Type B pancreatic cell (in vitro differentiated cells): ENCODE measurements at places on chromosomes 3 and 15.
A peak's percentile ranks its signal among the peaks of the same experiment; 100 is the strongest.

DNA sequence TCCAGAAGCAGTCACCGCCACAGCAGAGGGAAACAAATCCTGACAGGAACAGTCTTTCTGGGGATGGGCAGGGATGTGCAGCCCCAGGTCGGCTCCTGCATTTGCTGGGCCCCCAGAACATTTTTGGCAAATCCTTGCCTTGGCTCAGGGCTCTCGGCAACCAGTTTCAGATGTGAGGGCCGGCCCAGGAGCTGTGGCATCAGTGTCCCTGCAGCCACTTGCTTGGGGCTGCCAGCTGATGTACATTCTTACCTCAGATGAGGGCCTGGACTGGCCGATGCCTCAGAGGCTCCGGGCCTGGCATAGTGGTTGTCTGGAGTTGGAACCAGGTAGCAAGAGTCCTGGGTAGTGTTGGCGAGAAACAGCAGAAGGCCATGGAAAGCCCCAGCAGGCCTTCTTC, 4.2 kb downstream of the CYB561D2 start:
- no peak for DNase-seq

- DNase-seq = no peak
Observed at GRCh38 chr3:14780927-14781507, 37.7 kb upstream of the FGD5 start.

DNA sequence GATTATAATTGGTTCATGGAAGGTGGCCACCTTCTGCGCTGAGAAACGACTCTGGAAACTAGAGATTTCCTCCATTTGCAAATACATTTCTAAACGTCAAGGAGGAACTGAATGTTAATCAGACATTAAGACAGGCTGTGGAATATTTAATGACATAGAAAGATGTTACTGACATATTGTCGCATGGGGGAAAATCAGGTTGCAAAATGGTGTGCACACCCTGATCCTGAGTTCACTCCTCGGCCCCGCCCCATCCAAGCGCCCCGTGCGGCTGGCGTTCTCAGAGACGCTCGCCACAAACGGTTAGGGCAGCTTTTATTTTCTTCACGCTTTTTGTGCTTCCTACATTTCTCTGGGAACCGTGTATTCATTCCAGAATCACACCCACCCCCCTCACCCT, 10.7 kb downstream of the H1-8 start:
- DNase-seq = no peak

DNA sequence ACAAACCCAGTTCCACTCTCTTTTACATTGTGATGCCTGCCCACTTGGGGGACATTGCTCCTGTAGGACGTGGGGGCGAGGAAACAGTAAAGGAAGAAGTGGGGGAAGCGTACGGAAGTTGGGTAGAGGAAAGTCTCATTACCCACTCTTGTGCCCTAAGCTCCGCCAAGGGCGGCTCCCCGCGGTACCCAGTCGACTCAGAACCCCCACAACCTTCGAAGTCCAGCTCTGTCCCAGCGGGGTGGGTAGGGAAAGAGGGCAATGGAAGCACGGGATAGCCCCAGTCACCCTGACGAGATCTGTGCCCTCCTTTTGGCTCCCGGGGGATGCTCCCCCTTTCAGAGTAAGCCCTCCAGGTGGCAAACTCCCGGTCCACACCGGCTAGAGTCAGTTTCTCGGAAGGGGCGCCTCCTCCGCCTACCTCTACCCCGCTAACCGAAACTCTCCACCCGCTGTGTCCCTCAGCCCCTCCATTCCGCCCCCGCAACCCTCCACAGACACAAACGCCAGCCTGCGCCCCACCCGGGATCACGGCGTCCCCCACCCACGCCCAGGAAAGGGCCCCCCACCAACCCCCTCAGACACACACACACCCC, 527 bp downstream of the CSNK1G1 start:
- no peak for DNase-seq

GRCh38 chr3:122186372-122186771, 2.9 kb downstream of the CASR start:
- DNase-seq = no peak

GRCh38 chr3:100754563-100755334, 45.5 kb downstream of the TFG start:
- DNase-seq = no peak

DNA sequence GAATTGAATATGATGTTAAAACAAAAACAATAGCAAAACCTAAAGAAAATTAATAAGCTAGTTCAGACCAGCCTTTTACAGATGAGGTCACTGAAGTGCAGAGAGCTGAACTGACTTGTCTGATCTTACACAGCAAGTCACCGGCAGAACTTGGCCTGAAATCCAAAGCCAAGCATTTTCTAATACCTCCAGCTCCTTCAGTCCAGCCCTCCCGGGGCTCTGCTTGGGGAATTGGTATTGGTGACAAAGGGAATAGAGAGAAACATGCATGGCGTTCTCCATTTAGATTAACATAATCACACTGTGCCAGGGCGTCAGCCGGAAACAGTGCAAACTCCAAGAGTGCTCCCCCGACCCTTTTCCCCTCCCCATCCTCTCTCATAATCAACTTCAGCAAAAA, 14.1 kb upstream of the ZSCAN2 start:
- peak; percentile 34 for DNase-seq

GRCh38 chr3:34675383-34676120, 877.1 kb downstream of the PDCD6IP start:
- no peak for DNase-seq

DNA sequence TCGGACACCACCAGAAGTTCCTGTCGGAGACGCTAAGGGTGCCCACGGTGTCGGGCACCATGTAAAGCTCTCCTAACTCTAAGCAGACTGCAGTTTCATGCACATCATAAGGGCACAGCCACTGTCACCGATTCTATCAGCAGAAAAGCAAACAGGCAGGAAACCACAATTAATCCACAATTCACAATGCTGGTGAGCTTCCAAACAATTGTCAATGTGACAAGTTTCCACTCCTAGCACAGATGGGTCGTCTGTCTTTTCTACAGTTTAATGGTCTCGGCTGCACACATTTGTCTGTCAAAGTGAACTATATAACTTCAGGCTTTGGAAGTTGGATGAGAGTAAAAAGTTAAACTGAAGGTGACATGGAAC, 8.8 kb upstream of the OCA2 start:
- no peak for DNase-seq

GRCh38 chr3:170076715-170077238, 39.0 kb downstream of the GPR160 start:
- DNase-seq = no peak

GRCh38 chr3:55481744-55482495, 5.2 kb downstream of the WNT5A start:
- no peak for DNase-seq

- DNase-seq = no peak
Observed at GRCh38 chr3:51024765-51025632, 350.3 kb downstream of the DOCK3 start.

GRCh38 chr3:71463617-71464016, 119.9 kb downstream of the FOXP1 start:
- DNase-seq = no peak

DNA sequence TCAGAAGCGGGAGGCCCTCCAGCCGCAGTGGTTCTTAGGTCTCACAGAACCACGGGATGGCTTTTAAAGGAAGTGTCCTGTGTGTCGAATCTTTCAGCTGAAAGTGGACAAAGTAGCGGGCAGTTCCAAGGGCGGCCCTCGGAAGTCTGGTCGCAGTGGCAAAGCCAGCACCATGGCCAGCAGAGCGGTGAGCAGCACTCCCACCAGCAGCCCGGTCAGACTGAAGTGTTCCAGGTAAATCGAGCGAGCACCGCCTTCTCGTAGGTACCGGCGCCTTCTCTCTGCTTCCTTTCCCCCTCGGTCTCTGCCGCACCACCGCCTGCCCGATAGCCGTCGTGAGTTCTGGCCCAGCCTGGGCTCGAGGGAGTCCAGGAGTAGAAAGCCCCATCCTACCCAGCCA, 103.6 kb upstream of the ABHD17C start:
- DNase-seq = no peak

GRCh38 chr3:67688231-67688630, 33.8 kb upstream of the SUCLG2 start:
- DNase-seq = no peak

DNA sequence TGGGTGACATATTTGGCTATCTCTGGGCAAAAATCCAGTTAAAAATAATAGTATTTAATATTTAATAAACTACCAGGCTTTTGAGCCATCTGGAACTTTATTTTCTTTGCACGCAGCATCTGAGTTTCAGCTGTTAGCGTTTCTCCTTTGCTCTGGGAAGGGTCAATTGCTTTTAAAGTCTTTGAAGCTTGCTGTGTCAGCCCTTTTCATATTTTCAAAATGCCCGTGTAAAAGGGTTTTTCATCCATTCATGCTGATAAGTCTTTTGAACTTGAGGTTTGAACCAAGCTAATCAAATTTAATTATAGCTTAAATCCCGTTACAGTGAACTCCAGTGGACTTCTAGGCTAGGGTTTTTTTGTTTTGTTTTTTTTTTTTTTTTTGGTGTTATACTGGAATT, 79.1 kb downstream of the SLC25A26 start:
- DNase-seq = no peak

DNA sequence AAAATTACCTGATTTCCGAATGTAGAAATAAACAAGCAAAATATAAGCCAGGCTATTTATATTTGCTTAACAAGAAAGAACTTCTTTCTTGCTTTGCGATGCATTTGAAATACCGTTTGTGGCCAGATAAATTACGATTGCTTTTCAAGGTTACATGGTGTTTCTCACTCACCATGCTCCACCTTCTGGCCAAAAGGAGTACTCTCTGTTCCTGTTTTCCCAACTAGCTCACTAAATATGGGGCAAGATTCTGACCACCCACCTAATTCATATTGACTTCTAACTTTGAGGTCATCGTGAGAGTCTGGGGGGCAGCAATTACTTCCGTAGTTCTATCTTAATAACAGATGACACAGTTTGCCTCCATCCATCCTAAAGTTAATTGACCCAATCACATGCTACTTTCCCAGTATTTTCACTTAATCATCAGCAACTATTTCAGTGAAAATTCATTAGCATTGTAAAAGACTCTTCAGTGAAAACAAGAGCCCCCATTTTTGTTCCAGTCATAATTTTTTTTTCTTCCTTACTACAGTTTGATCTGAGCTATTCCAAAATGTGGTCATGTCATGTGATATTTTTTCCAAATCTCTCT, 25.9 kb downstream of the ACP3 start:
- DNase-seq = no peak

- no peak for DNase-seq
Observed at GRCh38 chr3:2082871-2083480, 15.7 kb upstream of the CNTN4 start.

DNA sequence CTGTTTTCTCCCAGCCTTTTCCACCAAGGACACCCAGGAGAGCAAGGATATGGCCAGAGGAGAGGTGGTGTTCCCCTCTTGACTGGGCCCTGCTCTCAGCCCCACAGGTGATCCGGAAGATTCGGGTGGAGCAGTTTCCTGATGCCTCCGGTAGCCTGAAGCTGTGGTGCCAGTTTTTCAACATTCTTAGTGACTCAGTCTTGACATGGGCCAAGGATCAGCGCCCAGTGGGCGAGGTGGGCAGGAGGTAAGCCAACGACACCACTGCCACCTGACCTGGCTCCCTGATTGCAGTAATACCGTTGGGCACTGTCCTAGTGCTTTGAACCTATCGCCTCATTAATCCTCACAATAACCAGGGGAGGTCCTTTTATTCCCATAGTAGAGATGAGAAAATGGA, 25.3 kb upstream of the SLC28A1 start:
- DNase-seq = no peak

DNA sequence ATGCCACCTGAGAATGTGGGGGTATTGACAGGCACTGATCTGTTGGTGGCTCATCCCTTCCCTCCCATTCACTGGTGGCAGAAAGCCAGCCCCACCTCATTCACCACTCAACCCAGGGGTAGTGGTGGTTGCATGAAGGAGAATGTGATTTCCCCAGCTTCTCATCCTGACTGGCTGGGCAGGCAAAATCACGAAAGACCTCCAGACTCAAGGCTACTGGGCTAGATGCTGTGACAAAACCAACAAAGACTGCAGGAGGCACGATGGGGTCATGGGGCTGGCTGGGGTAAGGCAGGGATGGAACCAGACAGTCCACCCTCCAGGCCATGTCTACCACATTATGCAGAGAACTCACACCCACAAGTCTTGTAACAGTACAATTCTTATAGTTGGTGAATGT, 33.9 kb downstream of the FSTL1 start:
- no peak for DNase-seq

- DNase-seq = no peak
Observed at GRCh38 chr3:170494766-170495165, 76.1 kb downstream of the CLDN11 start.

DNA sequence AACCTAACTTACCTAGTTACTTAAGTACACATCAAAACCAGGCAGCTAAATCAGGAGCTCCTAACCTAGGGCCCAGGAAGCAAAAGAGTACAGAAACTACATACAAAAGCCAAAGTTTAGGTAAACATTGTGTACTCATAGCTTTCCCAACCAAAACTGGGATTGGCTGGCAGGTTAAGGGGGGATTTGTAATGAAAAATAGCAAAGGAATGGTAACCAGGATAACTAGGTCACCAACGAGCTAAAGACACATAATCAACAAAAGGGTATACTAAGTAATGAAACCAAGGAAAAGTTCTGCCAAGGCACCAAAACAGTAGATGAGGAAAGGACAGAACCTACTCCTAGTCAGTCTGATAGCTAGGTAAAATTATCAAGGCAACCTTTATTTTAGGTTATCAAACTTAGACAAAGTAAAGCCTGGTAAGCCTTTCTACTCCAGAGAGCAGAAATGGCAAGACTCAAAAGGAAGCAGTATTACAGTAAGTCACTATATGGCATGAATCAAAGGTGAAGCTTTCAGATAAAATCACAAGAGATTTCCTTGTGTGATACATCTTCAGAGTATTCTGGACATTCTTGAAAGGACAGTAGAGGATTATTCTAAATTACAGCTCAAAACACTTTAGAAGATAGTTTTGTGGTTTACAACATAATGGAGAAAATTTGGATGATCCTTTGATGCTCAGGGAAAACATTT, 10.2 kb downstream of the TRA2B start:
- no peak for DNase-seq

DNA sequence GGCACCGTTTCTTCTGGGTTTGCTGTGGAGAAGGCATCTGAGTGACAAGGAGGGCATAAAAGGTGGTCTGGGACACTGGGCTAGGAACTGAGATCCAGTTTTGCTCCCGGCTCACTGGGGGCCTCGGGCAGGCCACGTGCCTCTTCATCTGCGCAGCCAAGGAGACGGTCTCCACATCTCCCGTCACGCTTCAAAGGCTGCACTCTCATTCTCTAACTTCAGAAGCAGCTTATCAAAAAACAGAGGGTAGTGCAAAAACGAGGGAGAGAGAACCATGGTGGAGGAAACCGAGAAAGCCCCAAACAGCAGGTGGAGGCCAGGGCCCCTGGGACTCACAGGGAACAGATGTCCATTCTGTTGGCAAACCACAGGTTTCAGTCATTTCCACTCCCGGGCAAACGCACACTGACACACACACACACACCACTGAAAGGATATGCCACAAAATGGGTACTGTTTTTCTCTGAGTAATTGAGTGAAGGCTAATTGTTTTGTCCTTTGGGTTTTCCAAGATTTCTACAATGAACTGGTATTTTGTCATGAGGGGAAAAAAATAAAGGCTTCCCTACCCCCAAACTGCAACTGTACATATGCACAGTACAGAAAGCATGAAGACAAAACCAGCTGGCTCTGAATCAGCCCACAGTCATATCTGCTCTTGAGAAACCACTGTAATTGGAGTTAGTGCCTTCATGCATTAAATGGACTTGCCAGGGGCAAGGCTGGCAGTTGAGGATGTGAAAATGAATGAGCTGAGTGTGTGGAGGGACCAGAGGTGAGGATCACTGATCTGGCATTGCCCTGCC, 71.9 kb downstream of the MGLL start:
- DNase-seq = no peak
